ENCODE measurements at places on chromosomes 16 and 17. TPM values are rescaled to one million over a fixed set of nuclear protein-coding genes. Genes with fewer than 3 reads are reported as not detected.

The MYO19 gene
- total RNA-seq, result 57.3 TPM

The MYH2 gene
- total RNA-seq, result not detected

The FAM234A gene
- 60.7 TPM for total RNA-seq

The DNAH9 gene
- not detected for total RNA-seq

The TTYH2 gene
- 13.0 TPM for total RNA-seq

The CCL15 gene
- total RNA-seq, result not detected

The CES5A gene
- not detected for total RNA-seq

The STX1B gene
- total RNA-seq, result 0.93 TPM

The XAF1 gene
- 74.8 TPM for total RNA-seq

The KRT16 gene
- total RNA-seq, result 0.30 TPM

DNA sequence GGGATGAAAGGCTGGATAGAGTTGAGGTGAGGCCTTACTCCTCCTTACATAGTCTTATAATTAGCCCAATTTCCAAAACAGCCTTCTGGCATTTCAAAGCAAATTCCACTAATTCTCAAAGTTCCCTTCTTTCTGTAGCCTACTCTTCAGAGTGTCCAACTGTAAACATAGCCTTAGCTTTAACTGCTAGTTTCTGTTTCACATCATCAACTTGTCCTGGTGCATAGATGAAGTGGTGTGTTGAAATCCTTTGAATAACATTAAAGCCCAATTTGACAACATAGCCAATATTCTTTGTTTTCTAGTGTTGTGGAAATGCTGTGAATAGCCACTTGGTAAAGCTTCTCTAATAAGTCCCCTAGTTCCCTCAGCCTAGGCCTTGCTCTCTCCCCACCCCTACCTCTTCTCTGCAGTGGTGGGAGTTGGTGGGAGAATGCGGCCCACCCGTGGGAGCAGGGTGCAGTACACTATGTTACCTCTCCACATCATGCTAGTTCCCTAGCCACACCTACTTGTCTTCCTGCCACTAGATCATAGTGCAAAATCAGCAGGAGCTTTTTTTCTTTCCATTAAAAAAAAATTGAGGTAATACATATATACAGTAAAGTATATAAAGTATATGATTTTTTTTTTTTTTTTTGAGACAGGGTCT, 127.0 kb upstream of the HAS3 start:
- H3K27ac ChIP-seq, result no peak overlapping the region
- H3K27me3 ChIP-seq, result no peaks in the 10 kb centered on the region
- H3K4me1 ChIP-seq, result no peaks in the 10 kb centered on the region
- no peaks in the 10 kb centered on the region for H3K36me3 ChIP-seq
- no peak overlapping the region for H3K4me3 ChIP-seq
- no peak for DNase-seq

GRCh38 chr16:83772806-83773205, 35.0 kb upstream of the HSBP1 start:
- no peaks in the 10 kb centered on the region for H3K4me1 ChIP-seq
- H3K4me3 ChIP-seq, result no peak overlapping the region
- no peak for DNase-seq
- H3K27ac ChIP-seq, result no peak overlapping the region

DNA sequence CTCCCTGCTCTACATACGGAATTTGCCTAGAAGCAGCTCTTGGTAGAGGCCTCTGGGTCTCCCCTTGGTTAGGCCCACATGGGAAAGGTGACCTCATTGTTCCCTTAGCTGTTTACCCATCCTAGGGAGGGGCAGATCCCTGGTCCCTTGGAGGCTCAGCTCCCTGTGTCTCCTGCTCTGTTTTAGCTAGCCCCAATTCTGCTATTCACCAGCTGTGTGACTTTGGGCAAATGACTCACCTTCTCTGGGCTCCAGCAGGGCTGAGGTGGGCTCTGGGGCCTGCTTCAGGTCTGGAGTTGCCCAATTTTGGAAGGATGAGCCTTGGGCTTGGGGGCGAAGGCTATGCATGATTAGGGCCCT, 3.9 kb downstream of the ABCC3 start:
- DNase-seq, result peak; percentile 70
- H3K36me3 ChIP-seq, result no peaks in the 10 kb centered on the region
- peak overlapping the region; percentile 1 for H3K27ac ChIP-seq
- H3K4me3 ChIP-seq, result no peak overlapping the region

GRCh38 chr16:29912087-29912486, 11.8 kb downstream of the ASPHD1 start:
- no peaks in the 10 kb centered on the region for H3K27me3 ChIP-seq
- DNase-seq, result no peak
- no peaks in the 10 kb centered on the region for H3K36me3 ChIP-seq
- H3K27ac ChIP-seq, result no peak overlapping the region

DNA sequence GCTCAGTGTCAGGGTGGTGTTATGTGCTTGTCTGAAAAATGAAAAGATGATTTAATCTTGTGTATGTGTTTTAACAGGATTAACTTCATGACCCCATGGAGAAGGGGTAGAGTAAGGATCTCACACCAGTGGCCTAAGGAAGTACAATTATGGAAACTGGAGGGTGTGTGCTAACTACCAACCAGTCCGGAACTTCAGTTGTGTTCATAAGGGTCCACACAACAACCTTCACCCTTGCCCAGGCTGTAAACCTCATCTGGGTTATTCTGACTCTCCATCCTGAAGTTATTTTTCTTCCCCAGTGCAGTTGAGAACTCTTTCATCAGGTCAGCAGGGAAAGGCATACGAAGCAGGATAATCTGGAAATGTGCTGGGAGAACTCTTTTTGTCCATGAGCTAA, 158.9 kb downstream of the MAP2K6 start:
- H3K4me3 ChIP-seq, result no peak overlapping the region
- no peaks in the 10 kb centered on the region for H3K36me3 ChIP-seq

GRCh38 chr17:74769266-74769855, 6.8 kb downstream of the NAT9 start:
- no peaks in the 10 kb centered on the region for H3K4me1 ChIP-seq
- DNase-seq, result no peak
- H3K4me3 ChIP-seq, result no peak overlapping the region
- H3K36me3 ChIP-seq, result no peaks in the 10 kb centered on the region
- H3K27me3 ChIP-seq, result no peaks in the 10 kb centered on the region
- no peak overlapping the region for H3K27ac ChIP-seq

DNA sequence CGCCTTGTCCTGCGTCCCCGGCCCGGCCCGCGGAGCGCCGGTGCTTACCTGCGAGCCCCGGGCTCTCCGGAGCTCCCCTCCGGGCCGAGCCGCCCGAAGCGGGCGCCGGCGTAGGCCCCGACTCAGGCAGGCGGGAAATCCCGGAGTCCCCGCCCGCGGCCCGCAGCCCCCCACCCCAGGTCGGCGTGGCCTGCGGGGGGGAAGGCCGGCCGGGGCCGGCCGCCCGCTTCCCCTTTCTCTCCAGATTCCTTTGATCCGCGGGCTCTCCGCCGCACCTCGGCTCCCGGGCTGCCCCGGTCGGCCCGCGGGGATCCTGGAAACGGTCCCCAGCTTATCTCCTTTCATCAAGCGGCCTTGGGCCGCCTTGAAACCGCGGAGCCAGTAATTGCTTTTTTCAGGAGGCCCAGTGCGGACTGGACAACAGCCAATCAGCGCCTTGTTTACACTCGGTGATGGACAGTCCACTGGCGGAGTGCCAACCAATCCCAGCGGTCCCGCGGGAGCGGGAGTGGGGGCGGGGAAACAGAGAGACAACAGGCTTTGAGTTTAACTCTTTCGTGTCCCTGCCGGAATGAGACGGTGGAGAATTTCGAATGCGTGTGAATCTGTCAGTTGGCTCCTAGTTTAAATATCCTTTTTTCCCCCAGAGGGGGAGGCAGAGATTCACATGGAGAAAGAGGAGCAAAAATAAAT, 1.4 kb upstream of the BAHCC1 start:
- H3K4me1 ChIP-seq, result no peaks in the 10 kb centered on the region
- peak overlapping the region; percentile 81 for H3K27ac ChIP-seq
- H3K4me3 ChIP-seq, result peak overlapping the region; percentile 90
- no peaks in the 10 kb centered on the region for H3K27me3 ChIP-seq
- H3K36me3 ChIP-seq, result no peaks in the 10 kb centered on the region
- DNase-seq, result peak; percentile 100

DNA sequence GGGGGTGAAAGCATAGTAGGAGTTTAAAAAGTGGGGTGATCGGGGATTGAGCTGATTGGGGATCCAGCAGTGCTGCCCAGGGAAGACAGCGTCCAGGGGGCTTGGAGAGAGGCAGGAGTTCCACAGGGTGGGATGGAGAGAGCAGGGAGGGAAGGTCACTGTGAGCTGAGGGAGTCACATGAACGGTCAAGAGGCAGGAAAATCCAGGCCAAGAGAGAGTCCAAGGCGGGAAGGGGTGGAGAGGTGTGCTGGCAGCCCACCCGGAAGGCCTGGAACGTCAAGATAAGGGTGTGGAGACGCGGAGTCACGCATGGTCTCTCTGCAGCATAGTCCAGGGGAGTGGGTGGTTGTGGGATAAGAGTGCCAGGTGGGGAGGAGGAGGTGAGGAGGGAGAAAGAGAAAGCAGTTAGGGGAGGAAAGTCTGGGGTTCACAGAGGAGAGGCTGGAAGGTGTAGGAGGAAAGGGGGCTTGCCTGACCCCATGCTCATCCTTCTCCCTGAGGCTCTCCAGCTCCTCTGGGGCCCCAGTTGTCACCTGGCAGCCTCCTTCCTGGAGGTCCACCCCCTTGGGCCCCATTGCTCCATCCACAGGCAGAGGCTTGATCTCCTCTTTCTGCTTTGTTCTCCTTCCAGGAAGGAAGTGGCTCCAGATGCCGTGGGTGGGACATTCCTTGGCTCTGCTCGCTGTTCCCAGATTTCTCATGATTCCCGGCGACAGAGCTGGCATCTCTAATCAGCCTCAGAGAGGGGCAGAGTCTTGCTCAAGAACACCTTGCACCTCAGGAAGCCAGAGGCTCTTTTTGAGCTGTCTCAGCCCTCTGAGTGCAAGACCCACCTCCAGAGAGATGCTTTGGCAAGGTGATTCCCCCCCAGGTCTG, 28.7 kb downstream of the CCR7 start:
- H3K4me1 ChIP-seq, result no peaks in the 10 kb centered on the region
- no peaks in the 10 kb centered on the region for H3K36me3 ChIP-seq
- H3K4me3 ChIP-seq, result no peak overlapping the region
- peak; percentile 61 for DNase-seq
- H3K27me3 ChIP-seq, result no peaks in the 10 kb centered on the region

GRCh38 chr17:2076087-2076984, 21.4 kb downstream of the HIC1 start:
- H3K27ac ChIP-seq, result no peak overlapping the region
- H3K4me3 ChIP-seq, result no peak overlapping the region
- no peak for DNase-seq
- peaks cover 7% of the 10 kb centered on the region for H3K36me3 ChIP-seq

DNA sequence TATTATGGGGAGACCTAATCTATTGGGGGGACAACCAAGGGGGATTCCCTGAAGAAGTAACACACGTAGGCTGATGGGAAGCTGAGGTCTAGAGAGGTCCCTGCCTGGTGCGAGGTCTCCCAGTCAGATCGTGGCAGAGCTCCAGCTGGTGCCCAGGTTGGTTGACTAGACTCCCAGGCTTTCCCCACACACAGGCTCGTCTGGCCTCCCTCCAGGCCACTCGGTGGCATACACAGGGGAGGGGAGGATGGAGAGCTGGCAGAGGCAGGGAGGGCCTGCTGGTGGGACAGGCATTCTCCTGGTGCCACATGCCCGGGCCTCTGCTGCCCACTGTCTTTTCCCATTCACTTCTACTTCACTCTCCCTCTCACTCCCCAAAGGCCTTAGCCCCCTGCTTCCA, 8.5 kb upstream of the SOCS3 start:
- no peaks in the 10 kb centered on the region for H3K36me3 ChIP-seq
- no peak overlapping the region for H3K4me3 ChIP-seq
- no peak for DNase-seq
- H3K27ac ChIP-seq, result no peak overlapping the region
- no peaks in the 10 kb centered on the region for H3K4me1 ChIP-seq
- no peaks in the 10 kb centered on the region for H3K27me3 ChIP-seq

GRCh38 chr16:19223235-19224170, 55.5 kb downstream of the SYT17 start:
- no peaks in the 10 kb centered on the region for H3K27me3 ChIP-seq
- no peak overlapping the region for H3K4me3 ChIP-seq
- H3K27ac ChIP-seq, result no peak overlapping the region
- no peaks in the 10 kb centered on the region for H3K36me3 ChIP-seq
- DNase-seq, result no peak

GRCh38 chr17:45325810-45326209, 9.0 kb upstream of the MAP3K14 start:
- H3K27ac ChIP-seq, result no peak overlapping the region
- no peak overlapping the region for H3K4me3 ChIP-seq
- no peaks in the 10 kb centered on the region for H3K36me3 ChIP-seq
- H3K27me3 ChIP-seq, result no peaks in the 10 kb centered on the region
- H3K4me1 ChIP-seq, result no peaks in the 10 kb centered on the region
- no peak for DNase-seq

DNA sequence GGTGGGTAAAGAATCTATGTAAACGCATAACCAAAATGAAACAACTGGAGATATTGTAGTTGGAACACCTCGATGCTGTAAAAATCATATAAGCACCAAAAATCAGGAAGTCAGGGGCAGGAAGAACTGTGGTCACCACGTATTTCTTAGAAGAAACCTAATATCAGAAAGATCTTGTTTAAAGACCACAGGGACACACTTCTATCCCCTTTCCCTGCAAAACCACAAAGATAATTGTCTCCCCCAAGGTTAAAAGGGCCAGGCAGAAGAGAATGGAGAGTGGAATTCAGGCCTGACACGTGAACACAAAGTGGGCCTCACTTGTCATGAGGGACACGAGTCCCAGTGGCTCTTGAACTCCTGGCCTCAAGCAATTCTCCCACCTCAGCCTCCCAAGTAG, 68.1 kb downstream of the GSG1L start:
- H3K36me3 ChIP-seq, result no peaks in the 10 kb centered on the region
- no peaks in the 10 kb centered on the region for H3K4me1 ChIP-seq
- no peaks in the 10 kb centered on the region for H3K27me3 ChIP-seq
- no peak overlapping the region for H3K4me3 ChIP-seq
- no peak for DNase-seq
- no peak overlapping the region for H3K27ac ChIP-seq

DNA sequence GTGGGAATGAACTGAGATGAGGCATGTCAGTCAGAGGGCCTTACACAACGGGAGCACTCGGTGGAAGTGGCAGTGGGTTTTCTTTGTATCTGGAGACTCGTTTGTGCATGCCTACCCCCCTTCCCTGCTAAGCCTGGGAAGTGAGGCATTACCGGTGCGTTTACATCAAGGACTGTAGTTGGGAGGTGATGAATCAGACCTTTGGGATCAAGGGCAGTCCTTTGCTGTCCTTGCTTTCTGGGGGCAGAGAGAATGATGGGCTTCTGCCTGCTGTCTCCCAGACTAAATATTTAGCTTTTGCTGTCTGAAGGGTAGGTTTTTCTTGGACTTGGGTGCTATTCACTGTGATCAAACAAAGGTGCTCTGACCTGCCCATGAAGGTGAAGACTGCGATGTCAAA, 83.0 kb downstream of the WWP2 start:
- H3K36me3 ChIP-seq, result peaks cover 2% of the 10 kb centered on the region
- peaks cover 2% of the 10 kb centered on the region for H3K4me1 ChIP-seq
- no peak overlapping the region for H3K4me3 ChIP-seq

GRCh38 chr17:77646046-77646430, 312.5 kb upstream of the TNRC6C start:
- H3K4me1 ChIP-seq, result no peaks in the 10 kb centered on the region
- H3K36me3 ChIP-seq, result no peaks in the 10 kb centered on the region
- no peak overlapping the region for H3K4me3 ChIP-seq
- no peaks in the 10 kb centered on the region for H3K27me3 ChIP-seq
- no peak overlapping the region for H3K27ac ChIP-seq

GRCh38 chr17:77388384-77389306, 247.9 kb downstream of the SEC14L1 start:
- no peak overlapping the region for H3K27ac ChIP-seq
- no peaks in the 10 kb centered on the region for H3K36me3 ChIP-seq
- no peaks in the 10 kb centered on the region for H3K4me1 ChIP-seq
- H3K27me3 ChIP-seq, result no peaks in the 10 kb centered on the region

- no peaks in the 10 kb centered on the region for H3K36me3 ChIP-seq
- H3K4me3 ChIP-seq, result no peak overlapping the region
- DNase-seq, result no peak
These were observed 1.2 kb upstream of the SOST start for GRCh38 chr17:43759836-43760235.
